ENCODE measurements at places on chromosomes 7 and 10.

DNA sequence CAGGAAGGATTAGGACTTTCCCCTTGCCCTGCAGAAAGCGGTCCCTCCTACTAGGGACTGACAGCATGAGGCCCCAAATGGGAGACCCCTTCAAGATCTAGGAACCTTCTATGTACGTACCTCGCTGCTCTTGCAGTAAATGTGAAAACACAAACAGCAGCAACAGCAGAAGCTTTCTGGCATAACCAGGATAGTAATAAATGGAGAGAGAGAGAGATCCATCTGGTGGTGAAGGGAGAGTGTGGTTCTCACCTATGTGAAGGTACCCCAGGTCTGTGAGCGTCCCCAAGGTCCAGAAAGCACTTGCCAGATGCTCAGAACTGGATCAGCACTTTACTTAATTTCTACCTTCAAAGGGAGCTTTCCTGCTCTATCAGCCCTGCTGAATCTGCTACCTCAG is 592.7 kb downstream of the PARD3 start:
- DNase-seq, result no peak

DNA sequence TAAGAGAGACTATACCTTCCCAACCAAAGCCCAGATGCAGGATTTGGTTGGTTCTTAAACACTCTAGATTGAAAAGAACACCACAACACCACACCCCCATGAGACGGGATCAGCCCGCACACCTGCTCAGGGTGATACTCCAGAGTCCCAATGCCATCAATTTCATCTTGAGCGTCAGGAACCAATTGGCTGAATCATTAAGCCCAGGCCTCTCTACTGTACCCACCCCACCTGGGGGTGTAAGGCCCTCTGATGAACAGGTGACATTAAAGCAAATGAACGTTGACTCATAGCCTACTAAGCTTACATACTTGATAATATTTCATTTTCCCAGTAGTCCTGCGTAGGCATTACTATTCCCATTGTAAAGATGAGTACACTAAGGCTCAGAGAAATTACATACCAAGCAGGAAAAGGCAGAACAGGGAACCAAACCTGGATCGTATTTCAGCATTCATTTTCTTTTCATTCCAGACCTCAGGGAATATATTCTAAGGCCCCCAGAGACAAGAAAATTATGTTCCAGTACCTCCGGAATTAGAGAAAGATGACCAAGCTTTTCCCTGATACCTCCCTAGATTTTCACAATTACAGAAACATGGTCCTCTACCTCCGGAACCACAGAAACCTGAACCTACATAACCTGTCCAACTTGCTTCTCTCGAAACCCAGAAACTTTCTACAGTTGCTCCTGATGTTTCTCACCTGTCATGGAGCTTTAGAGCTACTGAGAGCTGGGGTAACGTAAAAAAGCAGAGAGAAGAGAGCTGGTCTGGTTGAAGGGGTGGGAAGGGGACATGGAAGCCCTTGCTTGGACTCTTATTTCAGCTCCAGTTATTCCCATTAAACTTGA is 43.1 kb upstream of the KDM7A start:
- no peak for DNase-seq

DNA sequence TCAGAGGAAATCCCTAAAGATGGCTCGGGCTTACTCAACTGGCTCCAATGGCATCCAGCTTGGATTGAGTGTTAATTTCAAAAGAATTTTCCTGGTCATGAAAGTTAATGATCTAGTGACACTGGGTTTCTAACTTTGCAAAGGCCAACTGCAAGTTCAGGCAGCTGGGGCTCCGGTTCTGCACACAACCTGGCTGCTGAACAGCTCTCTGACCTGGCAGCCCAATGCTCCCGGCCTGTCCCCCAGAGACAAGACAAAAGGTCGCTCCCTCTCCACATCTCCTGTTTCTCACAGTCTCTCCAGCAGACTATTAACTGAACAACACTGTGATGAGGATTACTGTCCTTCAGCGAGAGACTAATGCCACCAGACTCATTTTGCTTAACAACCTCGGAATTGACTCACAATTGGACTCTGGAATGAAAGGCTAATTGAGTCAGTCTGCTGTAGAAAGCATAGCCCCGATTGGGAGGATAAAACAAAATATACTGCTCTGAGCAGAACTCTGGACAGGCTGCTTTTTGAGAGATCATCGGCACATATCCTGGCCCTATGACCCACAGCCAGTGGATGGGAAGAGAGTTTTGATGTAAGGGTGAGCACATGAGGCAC is 174.5 kb downstream of the GFRA1 start:
- no peak for DNase-seq

DNA sequence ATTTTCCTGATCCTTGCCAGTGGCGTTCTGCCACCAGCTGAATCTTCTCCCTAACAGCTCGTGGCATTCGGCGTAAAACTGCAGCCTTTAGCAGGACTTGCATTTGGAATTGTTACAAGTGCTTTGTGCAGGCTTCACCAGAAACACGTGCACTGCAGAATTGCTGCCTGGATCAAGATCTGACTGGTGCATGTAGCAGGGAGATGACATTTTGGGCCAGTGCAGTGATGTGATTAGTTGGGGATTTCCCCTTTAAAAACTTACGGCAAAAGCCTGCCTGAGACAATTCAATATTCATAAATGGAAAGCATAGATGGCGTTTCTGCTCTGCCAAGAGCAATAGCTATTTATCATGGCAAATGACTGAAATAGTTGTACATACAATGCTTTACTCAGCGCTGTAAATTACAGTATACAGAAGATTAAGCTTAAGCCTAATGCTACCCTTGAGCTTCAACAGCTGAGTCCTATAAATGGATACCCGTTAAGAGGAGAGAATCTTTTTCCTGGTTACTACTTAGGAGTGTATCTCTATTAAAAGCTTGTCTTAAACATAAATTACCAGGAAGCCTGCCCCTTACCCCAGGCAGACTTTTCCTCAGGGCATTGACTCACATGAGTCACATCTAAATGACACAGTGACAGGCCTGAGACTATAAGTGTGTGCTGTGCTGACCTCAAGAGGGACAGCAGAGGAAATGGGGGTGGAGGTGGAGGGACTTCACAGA is 106.3 kb downstream of the ATXN7L1 start:
- DNase-seq, result no peak

DNA sequence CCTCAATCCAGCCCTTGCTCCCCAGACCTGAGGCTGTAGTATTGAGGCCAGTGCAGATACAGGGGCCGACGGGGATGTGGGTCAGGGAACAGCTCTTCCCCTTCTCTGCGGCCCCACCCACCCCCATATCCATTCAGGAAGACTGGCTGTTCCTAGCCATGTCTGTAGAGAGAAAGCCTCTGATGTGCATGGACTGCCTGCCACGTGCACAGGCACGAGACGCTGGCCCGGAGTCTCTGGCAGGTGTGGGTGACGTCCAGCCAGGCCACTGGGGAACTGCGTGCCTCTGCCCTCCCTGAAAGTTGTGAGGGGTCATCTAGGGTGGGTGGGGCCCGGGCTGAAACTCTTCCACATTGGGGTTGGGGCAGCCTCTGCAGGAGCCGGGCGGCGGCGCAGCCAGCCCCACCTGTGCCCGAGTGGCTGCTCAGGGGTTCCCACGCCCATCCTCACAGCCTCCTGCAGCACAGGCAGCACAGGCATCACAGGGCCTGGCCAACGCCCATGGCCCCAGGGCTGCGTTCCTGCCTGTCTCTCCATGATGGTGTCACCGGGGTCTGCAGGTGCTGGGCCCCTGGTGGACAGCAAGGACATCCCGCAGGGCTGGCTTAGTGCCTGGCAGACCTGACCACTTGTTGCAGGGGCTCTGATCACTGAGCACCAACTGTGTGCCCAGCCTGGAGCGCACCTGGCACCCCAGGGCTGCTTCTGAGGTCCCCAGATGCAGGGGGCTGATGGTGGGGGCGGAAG is 27.5 kb downstream of the MICALL2 start:
- no peak for DNase-seq

- DNase-seq, result no peak
Observed at GRCh38 chr7:101792051-101792681, 25.3 kb upstream of the CUX1 start.

- DNase-seq, result no peak
Observed at GRCh38 chr7:72805526-72806494, 22.2 kb downstream of the TYW1B start.

GRCh38 chr7:29352041-29352440 is 157.5 kb downstream of the CHN2 start:
- no peak for DNase-seq

GRCh38 chr7:117285826-117286225 is 37.0 kb downstream of the WNT2 start:
- no peak for DNase-seq

GRCh38 chr7:23207884-23208283 is 26.0 kb downstream of the NUP42 start:
- DNase-seq, result no peak

DNA sequence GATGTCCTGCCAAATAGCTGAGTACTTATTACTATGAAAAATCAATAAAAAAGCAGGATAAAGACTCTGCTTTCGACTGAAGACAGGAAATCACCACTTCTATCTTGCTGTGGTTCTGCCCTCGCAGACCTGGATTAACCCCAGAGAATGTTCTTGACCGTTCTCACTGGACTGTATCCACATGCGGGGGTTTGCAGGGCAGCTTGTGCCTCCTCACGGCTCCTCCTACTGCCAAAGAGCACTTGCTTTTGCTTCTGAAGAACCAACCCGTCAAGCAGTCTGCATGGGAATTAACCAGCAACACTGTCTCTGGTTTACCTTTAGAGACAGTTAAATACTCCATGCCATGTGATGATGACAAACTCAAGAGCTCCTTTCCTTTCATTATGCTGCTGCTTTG is 184.0 kb downstream of the GFRA1 start:
- DNase-seq, result no peak

DNA sequence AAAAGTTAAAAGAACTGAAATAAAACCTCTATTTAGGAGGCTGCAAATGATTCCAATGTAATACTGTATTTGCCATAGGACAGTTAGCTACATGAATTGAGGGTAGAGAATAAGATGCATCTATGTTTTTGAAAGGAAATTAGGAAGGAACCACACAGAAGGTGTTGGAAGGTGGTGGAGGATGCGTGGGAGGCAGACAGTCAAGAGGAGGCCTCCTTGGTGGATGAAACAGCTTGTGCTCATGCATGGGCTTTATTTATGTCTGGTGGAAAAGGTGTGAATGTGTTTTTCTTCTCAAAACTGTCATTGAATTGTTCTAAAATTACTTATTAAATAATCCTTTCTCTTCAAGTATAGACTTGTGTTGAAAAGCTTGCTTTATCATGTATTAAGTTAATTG is 314.4 kb upstream of the NPSR1 start:
- no peak for DNase-seq

GRCh38 chr10:2097937-2098336 is 360.6 kb upstream of the ADARB2 start:
- no peak for DNase-seq
